ENCODE measurements at places on chromosomes 16 and 17.

- no peak for DNase-seq
Observed at GRCh38 chr17:55758171-55758570, 7.3 kb downstream of the PCTP start.

- DNase-seq = no peak
Observed at GRCh38 chr17:18005496-18005895, 32.8 kb downstream of the DRC3 start.

DNA sequence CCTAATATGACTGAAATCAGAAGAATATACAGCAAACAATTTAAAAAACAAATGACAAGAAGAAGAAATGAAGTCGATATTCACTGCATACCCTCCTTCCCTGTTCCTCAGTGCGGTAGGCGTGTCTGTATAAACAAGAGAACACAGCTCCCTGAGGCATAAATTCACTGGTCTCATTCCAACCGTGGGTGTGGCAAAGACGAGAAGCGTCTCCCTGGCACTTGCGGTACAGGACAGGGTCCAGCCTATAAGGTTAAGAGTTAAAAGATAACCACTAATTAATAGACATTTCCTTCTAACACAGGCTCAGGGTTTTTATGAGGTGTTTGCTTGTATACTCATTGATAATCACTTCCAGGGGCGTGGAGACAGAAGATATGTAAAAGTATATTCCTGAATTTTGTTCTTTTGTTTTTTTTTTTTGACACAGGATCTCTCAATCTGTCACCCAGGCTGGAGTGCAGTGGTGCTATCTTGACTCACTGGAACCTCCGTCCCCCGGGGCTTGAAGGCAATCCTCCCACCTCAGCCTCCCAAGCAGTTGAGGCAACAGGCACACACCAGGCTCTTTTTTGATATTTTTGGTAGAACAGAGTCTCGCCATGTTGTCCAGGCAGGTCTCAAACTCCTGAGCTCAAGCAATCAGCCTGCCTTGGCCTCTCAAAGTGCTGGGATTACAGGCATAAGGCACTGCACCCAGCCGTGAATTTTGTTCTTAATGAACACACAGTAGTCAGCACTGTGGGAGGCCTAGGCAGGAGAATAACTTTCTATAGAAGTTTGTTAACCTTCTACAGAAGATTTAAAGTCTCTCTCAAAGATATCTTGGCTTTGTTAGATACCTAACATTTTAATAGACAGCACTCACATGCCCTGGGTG, 59.1 kb upstream of the CLEC18B start:
- DNase-seq = peak; percentile 75

GRCh38 chr17:44919411-44919810, 4.1 kb upstream of the GFAP start:
- no peak for DNase-seq

DNA sequence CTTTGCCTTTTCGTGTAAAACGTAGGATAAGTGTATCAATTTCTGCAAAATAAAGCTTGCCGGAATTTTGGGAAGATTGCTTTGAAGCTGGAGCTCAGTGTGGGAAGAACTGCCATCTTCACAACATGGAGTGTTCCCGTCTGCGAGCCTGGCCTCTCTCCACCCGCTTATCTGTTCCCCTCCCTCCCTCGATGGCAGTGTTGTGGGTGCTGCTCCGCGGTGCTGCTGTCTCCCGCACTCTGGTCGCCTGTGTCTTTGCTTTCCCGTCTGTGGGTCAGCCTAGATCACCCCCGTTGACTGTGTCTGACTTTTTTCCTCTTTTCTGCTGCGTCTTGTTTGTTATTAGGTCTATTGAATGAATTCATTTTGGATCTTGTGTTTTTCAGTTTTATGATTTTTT, 17.0 kb downstream of the ACSF3 start:
- DNase-seq = no peak

- no peak for DNase-seq
Observed at GRCh38 chr17:73052923-73053322, 39.6 kb downstream of the SLC39A11 start.

DNA sequence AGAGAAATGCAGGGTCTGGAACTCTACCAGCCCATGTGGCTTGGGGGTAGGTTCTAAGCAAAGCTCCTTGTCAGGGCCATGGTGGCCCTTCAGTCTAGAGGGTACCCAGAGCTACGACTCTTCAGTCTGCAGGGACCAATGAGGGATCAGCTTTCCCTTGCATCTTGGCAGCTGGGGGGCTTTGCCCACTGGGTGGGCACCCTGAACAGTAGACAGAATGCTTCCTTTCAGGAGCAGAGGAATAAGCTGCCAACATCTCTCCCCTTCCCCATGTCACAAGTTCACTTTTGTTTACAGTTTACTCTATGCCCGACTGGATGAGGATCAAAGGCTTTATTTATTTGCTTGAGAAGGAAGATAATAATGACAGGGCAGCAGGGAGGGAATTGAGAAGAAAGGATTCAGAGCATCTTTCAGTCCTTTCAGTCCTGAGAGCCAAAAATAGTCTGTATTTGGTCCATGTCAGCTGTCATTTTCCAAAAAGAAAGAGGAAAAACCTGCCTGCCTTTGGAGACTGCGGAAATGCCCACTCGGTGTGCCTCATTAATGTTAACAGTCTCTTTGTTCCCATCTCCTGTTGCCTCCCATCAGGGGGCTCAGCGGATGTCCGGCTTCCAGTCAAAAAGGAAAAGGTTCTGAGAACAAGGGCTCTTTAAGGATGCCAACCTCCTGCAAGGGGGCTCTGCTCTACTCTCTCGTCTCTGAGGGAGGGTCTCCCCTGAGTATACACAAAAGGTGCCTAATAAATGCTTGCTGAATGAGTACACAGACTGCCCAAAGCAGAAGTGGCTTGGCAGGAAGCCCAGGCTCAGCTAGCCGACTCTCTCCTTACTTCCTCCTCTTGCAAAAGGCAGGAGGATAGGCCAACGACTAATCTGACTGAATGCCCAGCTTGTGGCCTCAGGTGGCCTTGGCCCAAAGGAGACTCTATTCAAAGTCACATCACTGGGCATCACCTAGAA, 17.1 kb downstream of the TRAF4 start:
- DNase-seq = peak; percentile 46

DNA sequence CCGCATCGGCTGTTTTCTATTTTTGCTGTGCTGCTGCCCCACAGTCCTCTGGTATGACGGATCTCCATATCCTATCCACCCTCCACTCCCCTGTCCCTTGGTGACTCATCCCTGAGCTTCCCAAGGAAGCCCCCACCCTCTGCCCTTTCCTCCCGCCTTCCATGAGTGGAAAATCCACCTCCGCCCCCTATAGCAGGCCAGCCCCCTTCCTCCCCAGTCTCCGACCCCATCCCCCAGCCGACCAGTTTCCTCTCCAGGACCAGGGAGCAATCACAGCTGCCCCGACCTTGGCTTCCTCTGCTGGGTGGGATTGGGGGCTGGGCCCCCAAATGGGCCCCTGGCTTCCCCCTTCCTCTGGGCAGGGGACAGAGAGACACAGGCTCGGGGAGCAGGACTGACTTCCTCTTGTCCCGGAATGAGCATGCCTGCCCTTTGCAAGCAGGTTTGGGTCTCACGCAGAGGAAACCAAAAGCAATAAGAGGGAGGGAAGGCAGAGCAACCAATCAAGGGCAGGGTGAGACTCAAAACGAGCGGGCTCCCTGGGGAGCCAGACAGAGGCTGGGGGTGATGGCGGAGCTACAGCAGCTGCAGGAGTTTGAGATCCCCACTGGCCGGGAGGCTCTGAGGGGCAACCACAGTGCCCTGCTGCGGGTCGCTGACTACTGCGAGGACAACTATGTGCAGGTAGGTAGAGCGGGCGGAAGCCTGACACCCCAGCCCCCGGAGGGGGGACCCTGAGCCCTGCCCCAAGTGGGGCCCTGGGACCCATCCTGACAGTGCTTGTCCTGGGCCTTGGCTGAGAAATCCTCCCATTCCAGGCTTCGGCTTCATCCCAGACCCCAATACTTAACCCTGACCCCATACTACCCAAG, at the start of the genes ABI3 and GNGT2:
TSS of gene ABI3 (plus strand) at position 550 of the 872 bp plus-strand sequence. CDS start at position 568, 18 bp downstream.
TSS of gene GNGT2 (minus strand) at position 417 of the 872 bp plus-strand sequence. CDS start 3,152 bp downstream, outside the sequence.
- DNase-seq = no peak

GRCh38 chr16:1944612-1945199, 1.7 kb upstream of the MSRB1 start:
- DNase-seq = no peak

DNA sequence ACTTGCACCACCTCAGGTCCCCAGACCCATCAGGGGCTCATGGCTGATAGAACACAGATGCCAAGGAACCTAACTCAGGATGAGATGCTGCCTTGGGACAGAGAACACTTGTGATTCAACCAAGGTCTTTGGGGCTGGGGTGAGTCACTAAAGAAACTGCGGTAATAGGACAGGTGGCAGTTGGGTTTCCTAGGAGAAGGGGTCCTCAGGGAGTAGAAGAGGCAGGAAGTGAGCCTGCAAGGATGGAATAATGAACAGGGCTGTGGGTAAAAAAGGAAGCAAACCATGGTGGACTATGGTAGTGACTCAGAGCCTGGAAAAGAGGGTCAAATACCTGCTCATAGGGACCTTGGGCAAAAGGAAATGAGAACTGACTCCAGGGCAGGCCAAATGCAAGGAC, 6.5 kb upstream of the PNPO start:
- DNase-seq = no peak

GRCh38 chr16:87559945-87560344, 42.4 kb upstream of the JPH3 start:
- DNase-seq = no peak

DNA sequence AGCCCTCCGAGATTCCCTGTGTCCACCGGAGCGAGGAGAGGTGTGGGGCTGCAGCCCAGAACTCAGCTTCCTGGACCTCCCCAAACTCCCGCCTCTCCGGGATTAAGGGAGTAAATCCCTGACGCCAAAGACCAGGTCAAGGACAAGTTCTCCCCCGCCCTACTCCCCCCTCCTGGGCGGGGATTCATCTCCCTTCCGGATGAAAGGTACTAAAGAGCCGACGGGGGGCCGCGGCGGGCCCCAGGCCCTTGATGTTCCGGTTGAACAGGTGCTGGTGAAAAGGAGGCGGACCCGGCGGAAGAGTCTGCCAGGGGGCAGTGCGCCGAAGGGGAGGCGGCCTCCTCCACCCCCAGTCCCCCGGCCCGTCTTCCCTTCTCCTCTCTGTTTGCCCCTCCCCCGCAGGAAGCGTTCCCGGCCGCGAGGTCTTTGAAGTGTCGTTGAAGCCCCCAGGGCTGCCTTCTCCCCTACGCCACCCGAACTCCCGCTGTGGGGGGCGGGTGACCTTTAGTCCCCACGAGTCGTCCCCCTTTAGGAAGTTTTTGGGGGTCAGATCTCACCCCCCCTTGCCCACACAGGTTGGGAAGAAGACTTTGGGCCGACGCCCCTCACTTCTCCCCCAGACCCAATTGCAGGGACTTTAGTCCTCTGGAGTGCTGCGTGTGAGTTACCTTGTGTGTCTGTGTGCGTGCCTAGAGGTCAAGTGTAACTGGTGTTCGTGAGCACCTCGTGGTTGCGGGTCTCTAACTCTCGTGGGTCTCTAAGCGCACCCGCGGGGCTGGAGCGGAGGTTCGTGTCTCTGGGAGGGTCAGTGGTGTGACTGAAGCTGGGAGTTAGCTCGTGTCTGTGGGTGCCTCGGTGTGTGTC, 1.1 kb upstream of the MLLT6 start:
- DNase-seq = peak; percentile 52

- DNase-seq = no peak
Observed at GRCh38 chr17:61701978-61702377, 111.0 kb upstream of the NACA2 start.

- no peak for DNase-seq
Observed at GRCh38 chr17:6100891-6101500, 30.8 kb downstream of the WSCD1 start.

DNA sequence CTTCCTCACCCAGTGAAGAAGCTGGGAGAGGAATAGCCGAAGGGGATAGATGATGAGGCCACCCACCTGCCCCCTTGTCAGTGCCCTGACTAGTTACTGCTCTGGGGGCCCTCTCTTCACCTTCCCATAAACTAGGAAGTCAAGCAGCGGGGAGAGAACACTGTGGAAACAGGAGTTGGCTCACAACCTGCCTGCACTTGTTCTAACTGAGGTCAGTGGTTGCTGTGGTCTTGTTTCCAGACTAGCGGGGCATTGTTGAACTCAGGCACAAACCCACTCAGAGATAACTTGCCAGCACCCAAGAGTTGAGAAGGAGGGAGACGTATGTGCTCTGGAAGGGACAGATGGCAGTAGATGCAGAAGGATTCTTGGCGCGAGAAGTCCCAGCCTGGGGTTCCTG, 48.6 kb upstream of the DDX52 start:
- no peak for DNase-seq

GRCh38 chr17:70405492-70406220, 236.3 kb downstream of the KCNJ2 start:
- DNase-seq = peak; percentile 60

DNA sequence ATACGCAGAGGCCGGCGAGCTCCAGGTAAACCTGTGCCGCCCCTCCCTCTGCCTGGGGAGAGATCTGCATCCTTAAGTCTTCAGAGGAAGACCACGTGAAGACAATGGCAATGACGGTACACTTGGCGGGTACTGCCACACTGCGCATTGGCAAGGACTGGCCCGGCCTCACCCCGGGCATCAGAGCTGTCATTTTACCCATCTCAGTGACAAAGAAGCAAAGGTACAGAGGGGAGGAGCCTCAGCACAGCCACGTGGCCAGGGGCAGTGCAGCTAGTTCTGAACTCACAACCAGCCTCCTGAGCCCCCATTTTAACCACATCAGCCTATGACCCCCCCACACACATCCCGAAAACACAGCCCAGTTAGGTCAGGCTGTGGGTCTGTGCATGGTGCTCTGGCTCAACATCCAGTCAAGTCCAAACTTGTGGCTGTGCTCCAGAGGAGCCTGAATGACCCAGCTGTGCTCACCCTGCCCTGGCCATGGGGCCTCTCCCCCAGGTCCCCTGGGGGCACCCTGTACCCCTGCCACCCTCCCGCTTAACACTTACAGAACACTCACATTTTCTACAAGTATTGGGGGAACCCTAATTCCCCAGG, 80.6 kb downstream of the C16orf95 start:
- DNase-seq = no peak

GRCh38 chr16:78432451-78432850, 333.0 kb downstream of the WWOX start:
- DNase-seq = no peak

DNA sequence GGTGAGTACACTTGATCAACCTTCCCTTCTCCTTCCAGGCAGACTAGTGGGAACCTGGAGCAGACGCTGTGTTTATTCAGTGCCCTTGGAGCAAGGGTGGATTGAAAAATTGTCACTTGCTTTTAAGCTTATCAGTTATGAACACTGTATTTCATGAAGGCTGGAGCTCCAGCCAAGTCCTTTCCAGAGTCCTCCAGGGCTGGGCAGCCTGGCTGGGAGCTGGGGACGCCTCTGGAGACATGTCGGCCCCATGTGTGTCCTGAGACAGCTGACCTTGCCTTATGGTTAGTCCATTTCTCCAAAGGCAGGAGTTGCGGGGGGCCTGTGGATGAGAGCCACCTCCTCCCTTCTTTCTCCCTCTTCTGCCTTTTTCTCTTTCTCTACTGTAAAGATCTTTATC, 67.0 kb downstream of the RAP1GAP2 start:
- no peak for DNase-seq

DNA sequence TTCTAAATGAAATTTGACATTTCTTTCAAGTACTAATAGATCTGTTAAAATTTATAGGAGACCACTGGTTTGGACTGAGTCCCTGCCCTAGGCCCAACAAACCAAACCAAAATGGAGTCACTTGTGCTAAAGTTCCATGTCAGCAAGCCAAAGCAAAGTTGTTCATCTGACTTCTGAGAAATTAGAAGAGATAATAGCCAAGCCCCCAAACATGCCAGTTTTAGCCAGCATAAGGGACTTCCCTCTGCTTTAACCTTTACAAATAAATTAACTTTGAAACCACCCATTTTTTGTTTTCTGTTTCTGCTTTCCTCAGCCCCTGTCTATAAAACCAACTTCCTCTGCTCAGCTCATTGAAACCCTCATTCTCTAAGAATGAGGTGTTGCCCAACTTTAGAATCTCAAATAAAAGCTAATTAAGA, 18.9 kb downstream of the CDR2 start:
- no peak for DNase-seq

Data from GM03348 (cell line).